NCI-H345 (cell line): ENCODE measurements at places on chromosomes 11 and 22.

DNA sequence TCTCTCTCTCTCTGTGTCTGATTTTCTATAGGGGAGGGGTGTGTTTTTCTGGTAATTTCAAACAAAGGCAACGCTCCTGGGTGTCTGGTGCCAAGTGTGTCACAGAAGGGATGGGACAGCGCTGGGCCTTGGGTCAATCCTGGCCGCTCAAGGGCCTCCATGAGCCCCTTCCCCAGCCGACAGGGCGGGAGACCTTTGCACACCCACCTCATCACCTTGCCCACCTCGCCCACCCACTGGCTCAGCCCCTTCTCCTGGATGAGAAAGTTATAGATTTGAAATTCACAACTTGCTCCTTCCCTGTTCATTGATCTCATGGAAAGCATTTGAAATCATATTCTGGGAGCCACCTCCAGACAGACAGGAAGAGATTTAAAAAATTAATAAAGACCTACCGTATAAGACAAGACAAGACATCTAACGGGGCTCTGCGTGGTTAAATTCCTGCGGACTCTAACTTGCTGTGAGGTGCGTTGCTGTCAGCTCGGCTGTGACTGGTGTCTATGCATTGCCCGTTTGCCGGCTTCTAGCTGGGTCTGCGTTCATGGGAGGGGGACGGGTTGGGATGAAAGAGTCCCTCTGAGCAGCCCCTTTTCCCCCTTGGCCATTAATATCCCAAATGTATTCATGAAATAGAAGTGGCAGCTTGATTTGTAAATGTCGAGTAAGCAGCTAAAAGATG is 27.0 kb downstream of the MPPED1 start:
- no peak for DNase-seq

DNA sequence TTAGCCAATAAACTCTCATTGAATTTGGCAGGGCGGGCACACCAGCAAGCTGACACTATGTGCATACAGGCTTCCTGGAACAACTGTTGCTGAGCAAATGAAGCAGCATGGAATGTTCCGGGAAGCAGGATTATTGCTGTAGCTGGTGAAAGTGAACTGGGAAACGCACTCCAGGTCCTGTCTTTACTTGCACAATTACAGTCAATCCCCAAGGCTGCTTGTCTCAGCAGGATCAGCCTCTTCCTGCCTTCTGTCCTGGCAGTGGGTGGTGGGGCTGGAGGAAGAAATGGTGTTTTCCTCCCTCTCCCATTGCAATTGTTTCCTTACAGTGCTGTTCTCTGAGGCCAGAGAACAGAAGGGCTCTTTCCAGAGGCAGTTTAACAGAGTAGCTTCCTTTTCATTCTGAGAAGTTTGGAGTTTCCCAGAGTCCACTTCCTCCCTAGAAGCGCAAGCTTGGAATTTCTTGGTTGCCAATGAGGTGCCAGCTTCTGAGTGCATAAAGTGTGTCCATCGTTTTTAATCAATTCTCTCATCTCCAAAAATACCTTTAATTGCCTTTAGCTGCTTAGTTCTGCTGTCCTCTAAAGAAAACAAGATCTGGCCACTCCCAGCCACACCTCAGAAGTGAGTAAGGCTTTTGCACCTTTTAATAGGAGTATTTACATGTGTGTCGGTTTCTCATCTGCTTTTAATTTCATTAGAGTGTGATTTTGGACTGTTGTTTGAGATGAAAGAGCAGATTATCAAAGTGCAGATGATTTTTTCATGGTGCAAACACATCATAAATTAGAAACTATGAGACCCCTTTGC is 19.9 kb downstream of the CD44 start:
- DNase-seq: no peak

- DNase-seq: no peak
These were observed 26.7 kb downstream of the DHCR7 start for GRCh38 chr11:71421392-71421950.

- no peak for DNase-seq
These were observed 28.2 kb downstream of the MS4A10 start for GRCh38 chr11:60813324-60813723.

DNA sequence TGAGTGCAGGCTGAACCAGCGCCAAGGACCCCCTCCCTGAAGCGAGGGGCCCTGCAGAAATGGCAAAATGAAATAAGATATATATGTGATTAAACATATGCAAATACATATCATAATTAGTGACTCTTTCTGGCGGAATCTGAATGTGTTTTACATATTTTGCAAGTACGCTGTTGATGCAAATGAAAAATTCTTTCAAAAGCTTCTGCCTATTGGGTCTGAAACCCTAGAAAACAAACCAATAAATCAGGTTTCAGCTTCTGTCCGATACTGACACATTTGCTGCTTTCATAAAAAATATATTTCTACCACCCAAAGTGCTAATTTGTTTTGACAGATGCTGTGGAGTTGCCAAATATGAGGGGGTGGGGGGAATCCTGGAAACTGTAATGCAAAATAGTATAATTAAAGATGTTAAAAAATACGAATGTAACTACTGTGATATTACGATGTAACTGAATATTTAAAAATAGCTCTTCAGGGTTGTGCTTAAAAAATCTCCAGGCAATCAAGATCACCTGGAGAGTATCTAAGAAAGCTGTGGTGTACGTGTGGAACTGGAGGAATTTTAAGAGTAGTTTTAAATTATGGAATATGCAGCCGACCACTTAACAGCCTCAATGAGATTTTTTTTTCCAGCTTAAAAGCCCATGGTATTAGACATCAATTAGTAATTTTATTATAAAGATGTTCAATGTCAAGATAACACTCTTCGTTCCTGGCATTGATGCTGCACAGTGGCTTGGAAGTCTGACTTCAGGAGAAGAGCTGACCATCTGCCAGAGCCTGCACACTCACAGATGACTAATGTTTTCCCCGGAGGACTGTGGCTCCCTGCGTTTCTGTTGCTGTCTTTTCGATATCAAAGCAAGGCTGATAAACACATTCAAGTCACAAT is 122.2 kb upstream of the RCN1 start:
- DNase-seq: no peak

GRCh38 chr11:80838153-80838552 is 1397.3 kb upstream of the TENM4 start:
- DNase-seq: no peak

- no peak for DNase-seq
These were observed 813.7 kb downstream of the NTM start for GRCh38 chr11:132184079-132184478.

- no peak for DNase-seq
These were observed 3.7 kb downstream of the ACAT1 start for GRCh38 chr11:108125096-108125495.

DNA sequence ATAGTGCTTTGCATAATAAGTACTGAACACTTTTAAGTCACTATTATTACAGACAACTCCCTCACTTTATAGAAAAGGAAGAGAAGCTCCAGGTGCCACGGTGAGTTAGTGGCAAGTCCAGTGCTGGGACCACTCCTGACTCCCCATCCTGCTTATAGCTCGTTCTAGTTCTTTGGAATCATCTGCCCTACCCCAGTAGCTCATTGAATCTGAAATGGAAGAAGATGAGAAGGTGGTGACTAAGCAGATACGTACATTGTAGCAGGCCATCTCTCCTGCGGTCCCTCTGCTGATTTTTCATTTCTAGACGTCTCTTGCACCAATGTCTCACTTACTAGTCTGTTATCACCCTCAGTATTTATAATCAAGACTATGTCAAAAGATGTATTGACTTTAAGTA is 21.6 kb downstream of the MMP20 start:
- DNase-seq: no peak

DNA sequence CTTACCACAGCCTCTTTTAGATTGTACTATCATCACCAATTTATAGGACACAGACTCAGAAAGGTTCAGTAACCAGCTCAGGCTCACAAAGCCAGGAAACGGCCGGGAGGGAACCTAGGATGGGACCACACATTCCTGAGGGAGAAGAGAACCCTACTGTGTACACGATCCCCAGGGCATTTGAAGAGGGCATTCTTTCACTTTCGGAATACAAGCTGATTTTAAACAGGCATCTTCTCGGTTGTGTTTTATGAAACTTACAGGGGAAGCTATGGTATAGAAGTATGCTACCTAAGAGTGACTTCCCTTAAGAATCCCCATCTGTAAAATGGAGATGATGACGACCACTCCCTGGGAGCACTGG is 19.0 kb downstream of the SMCO4 start:
- no peak for DNase-seq

DNA sequence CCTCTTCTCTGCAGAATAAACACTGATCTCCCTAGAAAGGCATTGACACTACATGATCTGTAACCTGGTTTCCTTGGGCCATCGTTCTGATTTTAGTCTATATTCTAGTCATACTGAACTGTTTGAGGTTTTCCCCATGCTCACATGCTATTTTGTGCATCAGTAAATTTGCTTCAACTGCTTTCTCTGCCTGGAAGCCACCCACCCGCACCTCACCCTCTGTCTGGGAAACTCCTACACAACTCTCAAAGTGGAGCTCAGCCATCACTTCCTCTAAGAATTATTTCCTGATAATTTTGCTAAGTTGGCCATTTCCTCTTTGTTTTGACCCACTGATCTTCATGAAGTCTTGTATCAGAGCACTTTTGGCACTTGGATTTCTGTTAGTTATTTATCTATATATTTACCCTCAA is 36.1 kb downstream of the MMP20 start:
- no peak for DNase-seq

DNA sequence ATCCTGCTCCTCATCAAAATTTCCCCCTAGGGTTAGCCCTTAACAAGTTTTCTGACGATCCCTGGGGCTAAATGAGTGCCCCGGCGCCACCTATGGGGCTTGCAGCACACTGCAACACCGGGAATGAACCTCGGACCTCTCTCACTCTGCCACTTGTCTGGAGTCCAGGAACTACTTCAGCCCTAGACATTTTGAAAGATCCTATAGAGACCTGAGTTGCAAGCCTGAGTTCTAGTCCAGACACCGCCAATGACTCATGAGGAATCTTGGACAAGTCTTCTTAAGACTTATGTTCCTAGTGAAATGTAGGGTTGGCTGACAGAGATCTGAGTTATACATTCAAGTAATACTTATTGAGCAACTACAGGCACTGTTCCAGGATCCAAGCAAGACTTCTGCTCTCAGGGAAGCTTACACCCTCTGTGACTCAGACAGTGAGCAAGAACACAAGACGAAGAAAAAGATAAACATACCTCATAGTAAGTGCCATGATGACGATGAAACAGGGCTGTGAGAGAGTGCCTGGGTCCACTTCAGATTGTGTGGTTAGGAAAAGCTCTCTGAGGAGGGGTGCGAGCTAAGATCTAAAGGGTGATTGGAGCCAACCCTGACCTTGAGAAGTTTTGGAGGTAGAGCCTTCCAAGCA is 10.2 kb upstream of the STK33 start:
- no peak for DNase-seq

GRCh38 chr11:67505605-67506396 is 638 bp upstream of the PITPNM1 start:
- peak; percentile 89 for DNase-seq
